ENCODE measurements at places on chromosomes 2 and 18. TPM values are rescaled to one million over a fixed set of nuclear protein-coding genes. Genes with fewer than 3 reads are reported as not detected.

- no peak for DNase-seq
Observed at GRCh38 chr2:196558497-196558896, 81.0 kb upstream of the CCDC150 start.

DNA sequence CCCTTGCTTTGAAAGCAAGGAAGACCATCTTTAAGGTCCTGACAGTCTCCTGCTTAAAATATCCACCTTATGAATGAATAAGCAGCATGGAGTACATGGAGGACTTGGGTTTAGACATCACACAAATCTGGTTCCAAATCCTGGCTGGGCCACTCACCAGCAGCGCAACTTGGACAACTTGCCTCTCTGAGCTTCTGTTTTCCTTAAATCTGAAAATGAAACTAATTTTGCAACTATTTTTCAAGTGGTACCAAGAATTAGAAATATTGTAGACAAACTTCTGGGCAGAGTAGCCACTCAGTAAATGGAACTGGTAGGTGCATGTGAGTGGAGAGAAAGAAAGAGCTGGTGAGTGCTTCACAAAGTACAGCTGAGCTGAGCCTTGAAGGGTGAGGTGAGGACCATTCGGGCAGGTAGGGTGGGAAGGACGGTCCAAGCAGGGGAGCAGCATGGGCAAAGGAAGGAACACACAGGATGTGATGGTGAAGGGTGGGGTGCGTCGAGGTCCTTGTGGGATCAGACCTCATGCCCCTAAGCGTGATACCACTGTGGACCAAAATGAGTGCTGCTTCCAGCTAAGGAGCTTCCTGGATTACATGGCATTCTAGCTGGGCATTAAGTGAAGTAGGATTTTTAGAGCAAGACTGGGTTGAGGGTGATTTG lies 14.4 kb upstream of the TET3 start:
- no peak for DNase-seq

- DNase-seq, result no peak
Observed at GRCh38 chr2:207754498-207755383, 15.0 kb downstream of the FZD5 start.

DNA sequence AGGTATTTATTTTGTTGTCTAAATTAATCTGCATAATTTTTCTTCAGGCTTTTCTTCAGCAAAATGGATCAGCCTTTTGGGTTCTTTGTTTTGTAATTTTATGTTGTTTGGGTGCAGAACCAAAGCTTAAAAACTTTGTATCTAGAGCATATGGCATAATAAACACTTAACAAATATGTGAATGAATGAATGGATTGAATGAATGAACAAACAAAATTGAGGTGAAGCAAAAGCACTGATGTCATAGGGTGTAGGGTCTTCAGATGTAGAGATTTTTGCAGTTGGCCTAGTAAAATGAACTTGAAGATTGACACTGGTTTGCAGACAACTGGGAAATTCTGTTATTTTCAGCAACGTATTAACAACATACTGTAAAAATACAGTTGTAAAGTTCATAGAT lies 17.3 kb downstream of the VAPA start:
- DNase-seq, result no peak

- DNase-seq, result no peak
Observed at GRCh38 chr2:46829231-46829995, 86.2 kb downstream of the MCFD2 start.

GRCh38 chr2:173822889-173823542 lies 142.2 kb downstream of the SP3 start:
- DNase-seq, result no peak

DNA sequence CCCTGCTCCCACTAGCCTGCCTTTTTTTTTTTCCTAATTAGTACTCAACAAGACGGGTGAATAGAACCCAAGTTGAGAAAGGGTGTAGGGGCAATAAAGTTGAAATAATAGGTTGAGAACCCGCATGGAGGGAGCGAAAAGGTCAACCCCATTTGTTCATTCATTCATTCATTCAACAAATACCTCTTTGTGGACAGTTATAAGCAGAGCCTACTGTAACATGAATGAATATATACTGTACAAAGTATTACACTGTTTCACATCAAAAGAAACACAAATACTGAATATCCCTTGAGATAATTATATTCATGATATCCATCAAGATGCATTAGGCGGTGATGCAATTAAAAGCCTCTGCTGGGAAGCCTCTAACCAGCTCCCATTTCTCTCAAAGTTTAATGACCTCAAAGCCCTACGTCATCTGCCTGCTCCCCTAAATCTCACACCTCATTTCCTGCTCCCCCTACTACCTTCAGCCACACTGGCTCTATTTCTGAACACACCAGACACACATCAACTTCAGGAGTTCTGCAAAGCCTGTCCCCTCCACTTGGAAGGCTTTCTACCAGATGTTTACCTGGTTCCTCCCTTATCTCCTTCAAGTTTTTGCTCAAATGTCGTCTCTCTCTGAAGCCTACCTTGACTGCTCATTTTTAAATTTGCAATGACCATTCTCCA lies 1.4 kb upstream of the NBAS start:
- DNase-seq, result no peak

- DNase-seq, result no peak
Observed at GRCh38 chr2:235861383-235861782, 306.8 kb downstream of the GBX2 start.

Gene ANKRD23
- total RNA-seq, result 0.26 TPM

Gene OSR1
- total RNA-seq, result not detected

Gene UGT1A8
- not detected for total RNA-seq
